ENCODE measurements at places on chromosomes 2 and 18.

GRCh38 chr2:238790833-238791230 is 57.1 kb upstream of the TWIST2 start:
- no peak for DNase-seq

DNA sequence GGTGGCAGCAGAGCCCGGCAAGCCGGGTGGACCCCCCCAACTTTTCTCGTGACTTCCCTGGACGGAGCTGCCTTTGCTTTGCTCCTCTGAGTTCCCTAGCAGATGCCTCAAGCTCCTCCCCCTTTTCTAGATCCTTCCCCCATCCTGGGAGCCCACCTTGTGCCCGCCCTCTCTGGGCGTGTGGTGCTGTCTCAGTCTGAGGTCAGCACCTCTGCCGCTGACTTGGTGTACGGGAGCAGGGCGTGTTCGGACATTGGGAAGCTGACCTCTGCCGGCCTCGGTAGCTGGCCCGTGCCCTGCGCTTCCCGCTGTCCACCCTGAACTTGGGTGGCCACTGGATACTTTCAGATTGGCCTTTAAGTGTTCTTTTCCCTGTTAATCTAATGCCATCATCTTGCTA is 19.6 kb upstream of the ESPNL start:
- no peak for DNase-seq

DNA sequence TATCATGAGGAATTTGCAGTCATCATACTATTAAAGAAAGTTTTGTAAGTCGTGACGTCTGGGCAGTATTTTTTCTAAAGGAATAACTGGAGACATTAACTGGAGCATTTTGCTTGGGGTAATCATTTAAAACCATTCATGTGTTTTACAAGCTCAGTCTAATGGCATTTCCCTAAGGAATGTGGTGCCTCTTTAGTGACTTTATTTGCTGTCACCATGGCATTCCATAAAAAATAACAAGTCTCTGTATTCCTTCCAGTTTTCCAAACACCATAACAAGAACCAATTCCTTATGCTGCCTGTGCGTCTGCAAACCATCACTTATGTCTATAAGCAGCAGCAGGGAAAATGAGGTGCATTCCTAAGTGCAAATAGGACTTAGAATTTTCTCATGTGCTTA is 82.8 kb downstream of the EPB41L3 start:
- no peak for DNase-seq

DNA sequence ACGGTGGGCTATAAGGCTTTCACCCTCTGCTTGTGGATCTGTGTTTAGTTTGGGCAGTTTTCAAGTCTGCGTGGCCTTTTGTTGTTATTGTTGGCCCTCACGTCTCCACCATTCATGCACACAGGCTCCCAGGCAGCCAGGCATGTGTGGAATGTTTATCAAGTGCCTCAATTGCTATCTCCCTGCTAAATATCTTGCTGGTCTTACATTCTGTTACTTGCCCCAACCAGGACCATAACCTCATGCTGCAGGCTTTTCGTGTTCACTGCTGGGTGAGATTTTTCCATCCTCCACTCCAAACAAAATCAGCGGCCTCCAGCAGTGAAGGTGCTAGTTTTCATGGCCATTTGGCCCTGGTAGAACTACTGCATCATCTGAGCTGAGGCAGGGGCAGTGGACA is 63.0 kb upstream of the DSC1 start:
- DNase-seq, result no peak

GRCh38 chr2:218485986-218486667 is 67.2 kb downstream of the VIL1 start:
- no peak for DNase-seq

- no peak for DNase-seq
Observed at GRCh38 chr2:202127687-202128331, 54.8 kb downstream of the KIAA2012 start.

- no peak for DNase-seq
Observed at GRCh38 chr2:209422191-209422754, 1.6 kb upstream of the MAP2 start.

DNA sequence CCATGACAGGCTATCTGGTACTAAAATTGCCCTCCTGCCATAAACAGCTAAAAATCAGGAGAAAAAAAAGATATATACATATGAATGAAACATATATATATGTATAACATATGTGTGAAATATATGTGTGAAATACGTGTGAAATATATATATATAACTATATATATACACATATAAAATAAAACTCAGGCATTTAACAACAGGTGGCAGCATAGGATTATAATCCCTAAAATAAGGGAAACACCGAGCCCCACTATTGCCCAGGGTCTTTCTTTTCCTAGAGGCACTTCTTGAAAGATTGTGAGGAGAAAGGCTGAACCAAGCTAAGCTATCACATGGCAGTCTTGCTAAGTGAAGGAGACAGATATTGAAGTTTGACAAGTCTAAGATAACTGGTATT is 65.9 kb upstream of the CYTIP start:
- no peak for DNase-seq

- no peak for DNase-seq
Observed at GRCh38 chr18:76264198-76264875, 230.7 kb downstream of the ZNF516 start.

GRCh38 chr2:209121691-209122090 is 302.2 kb upstream of the MAP2 start:
- DNase-seq, result no peak

DNA sequence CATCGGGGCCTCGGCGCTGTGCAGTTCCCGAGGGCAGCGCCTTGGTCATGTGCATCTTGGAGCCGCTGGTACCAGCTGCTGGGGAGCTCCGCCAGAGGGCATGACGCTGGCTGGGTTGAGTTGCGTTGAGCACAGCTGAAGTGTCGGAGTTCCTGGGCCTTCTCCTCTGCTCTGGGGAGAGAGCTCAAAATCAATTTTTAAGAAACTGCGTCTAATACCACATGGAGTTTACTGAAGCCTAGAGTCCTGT is 48.7 kb downstream of the GREB1 start:
- no peak for DNase-seq

- DNase-seq, result no peak
Observed at GRCh38 chr2:238346544-238346943, 26.2 kb downstream of the TRAF3IP1 start.

DNA sequence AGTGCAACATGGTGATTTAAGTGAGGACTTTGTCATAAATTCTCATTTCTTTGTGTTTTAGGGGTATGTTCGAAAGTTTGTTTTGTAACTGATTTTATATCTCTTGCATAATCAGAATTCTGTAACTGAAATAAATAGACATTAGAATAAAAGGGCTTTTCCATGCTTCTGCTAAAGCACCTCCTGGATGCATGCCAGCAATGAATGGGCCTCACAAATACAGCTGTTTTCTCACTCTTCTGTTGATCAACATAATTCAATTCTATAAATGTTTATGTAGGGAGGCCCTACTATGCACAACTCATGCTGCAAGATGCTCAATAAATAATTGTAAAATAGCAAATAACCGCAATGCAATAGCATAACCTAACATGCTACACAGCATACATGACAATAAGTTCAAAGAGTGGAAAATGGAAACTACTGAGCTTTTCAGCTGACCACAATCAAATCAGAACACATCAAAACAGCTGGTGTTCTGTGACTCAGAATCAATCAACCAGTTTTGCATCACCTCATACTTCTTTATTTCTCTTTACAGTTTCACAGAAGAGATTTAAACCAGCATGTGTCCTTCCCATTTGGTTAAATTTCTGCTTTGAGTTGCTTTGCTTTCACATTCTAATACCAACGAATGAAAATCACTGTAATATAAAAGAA is 11.0 kb downstream of the CDH7 start:
- no peak for DNase-seq

DNA sequence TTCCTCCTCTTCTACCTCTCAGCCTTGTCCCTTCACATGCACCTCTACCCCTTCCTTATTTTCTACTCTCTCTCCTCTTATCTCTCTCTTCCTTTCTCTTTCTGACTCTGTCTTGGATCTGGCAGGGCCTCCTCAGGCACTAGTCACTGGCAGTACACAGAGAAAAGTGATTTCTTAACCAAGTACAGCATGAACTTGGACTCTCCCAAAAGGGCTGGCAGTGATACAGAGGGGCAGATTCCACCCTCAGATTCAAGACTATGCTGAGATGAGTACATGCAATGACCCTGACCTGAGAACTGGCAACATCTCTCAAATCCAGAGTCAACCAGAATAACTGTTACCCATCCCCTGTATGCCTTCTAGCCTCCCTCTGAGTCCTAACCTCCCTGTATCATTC is 4.3 kb downstream of the AOX1 start:
- no peak for DNase-seq

DNA sequence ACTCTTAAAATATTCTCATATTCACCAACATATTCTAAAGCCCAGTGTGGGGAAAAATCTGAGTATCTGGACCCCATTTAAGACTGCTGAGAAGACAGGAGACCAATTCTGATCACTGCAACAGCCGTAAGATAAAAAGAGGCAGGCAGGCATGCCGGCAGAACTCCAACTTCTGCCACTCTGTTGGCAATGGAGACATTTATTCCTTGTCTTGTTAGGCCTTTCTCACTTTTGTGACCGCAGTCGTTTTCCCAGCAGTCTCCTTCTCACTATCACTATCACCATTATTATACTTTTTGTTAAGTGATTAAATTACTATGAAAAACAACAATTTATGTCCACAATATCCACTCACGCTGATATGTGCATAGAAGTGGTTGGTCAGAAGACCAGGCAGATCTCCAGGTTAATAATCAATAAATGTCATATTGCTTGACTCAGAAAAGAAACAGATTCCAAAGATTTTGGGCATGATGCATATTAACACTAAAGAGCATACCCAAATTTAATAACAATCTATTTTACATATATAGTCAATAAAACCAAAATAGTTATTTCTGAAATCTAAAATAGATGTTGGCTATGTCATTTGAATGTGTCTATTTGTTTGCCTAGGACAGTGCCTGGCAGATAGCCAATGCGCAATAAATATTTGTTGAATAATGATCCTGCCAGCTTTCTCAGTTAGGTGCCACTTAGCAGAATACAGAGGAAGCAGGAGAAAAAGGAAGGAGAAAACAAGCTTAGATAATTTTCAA is 38.2 kb downstream of the SESTD1 start:
- DNase-seq, result no peak

- no peak for DNase-seq
Observed at GRCh38 chr2:229126066-229126465, 145.0 kb downstream of the PID1 start.

DNA sequence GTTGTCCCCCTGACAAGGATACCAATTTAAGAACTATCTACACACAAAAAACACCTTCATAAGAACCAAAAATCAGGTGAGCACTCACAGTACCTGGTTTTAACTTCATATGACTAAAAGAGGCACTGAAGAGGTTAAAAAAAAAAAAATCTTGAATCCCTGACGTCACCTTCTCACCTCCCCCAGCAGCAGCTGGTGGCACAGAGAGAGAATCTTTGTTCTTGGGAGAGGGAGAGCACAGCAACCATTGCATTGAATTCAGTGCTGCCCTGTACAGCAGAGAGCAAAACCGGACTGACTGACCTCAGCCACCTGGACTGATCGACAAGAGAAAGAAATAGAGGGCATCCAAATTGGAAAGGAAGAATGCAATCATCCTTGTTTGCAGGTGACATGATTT is 566.0 kb downstream of the TMX3 start:
- DNase-seq, result no peak

DNA sequence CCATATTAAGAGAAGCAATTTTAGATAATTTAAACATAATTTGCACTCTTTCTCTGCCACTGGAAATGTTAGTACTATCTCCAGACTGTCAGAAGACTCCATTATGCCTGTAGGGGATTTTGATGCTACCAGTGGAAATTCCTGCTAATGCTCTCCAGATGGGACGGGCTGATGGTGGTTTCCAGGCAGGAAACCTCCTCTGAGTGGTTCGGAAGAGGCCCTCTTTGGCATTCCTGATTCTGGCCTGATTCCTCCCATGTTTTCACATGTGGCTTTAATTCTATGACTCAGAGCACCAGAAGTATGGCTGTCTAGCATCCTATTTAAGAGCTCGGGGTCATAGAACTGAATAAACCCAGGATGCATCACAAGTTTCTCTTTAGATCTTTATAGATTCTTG is 70.9 kb upstream of the ST6GAL2 start:
- DNase-seq, result no peak

- no peak for DNase-seq
Observed at GRCh38 chr2:219107758-219108157, 47.0 kb upstream of the IHH start.

All from T-helper 17 cell (primary cell).